ENCODE measurements at places on chromosomes 12 and 14. TPM values are rescaled to one million over a fixed set of nuclear protein-coding genes. Genes with fewer than 3 reads are reported as not detected.

FCF1 gene
- total RNA-seq: 41.2 TPM

CCDC197 gene
- total RNA-seq: not detected

SERPINA10 gene
- total RNA-seq: not detected

NTF3 gene
- 2.7 TPM for total RNA-seq

RPS29 gene
- 1,209 TPM for total RNA-seq

DNA sequence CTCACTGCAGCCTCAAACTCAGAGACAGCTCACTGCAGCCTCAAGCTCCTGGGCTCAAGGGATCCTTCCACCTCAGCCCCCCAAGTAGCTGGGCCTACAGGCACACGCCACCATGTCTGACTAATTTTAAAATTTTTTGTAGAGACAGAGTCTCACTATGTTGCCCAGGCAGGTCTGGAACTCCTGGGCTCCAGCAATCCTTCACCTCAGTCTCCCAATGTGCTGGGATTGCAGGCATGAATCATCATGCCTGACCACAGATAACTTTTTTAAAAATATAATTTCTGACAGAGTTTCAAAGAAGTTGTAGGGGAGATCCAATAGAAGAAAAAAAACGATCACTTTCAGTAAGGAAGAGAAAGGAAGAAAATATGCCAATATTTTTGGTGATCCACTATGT, 189.7 kb upstream of the CDKN3 start:
- no peaks in the 10 kb centered on the region for H3K4me1 ChIP-seq
- no peak overlapping the region for H3K27ac ChIP-seq
- no peak for DNase-seq
- no peaks in the 10 kb centered on the region for H3K36me3 ChIP-seq
- no peaks in the 10 kb centered on the region for H3K27me3 ChIP-seq

- H3K36me3 ChIP-seq: no peaks in the 10 kb centered on the region
- peaks cover 24% of the 10 kb centered on the region for H3K4me1 ChIP-seq
- H3K27ac ChIP-seq: peak overlapping the region; percentile 67
- no peak overlapping the region for H3K4me3 ChIP-seq
Observed at GRCh38 chr14:100221533-100222223, 17.3 kb upstream of the YY1 start.

- no peaks in the 10 kb centered on the region for H3K4me1 ChIP-seq
- H3K4me3 ChIP-seq: no peak overlapping the region
- no peaks in the 10 kb centered on the region for H3K27me3 ChIP-seq
- H3K36me3 ChIP-seq: no peaks in the 10 kb centered on the region
- H3K27ac ChIP-seq: no peak overlapping the region
Observed at GRCh38 chr12:11753150-11753499, 103.7 kb downstream of the ETV6 start.

GRCh38 chr12:52362118-52362726, 5.1 kb downstream of the KRT85 start:
- H3K4me3 ChIP-seq: no peak overlapping the region
- DNase-seq: no peak
- H3K27me3 ChIP-seq: no peaks in the 10 kb centered on the region
- no peak overlapping the region for H3K27ac ChIP-seq
- H3K4me1 ChIP-seq: peaks cover 4% of the 10 kb centered on the region

GRCh38 chr12:53489242-53489864, 9.9 kb downstream of the MAP3K12 start:
- H3K36me3 ChIP-seq: peaks cover 22% of the 10 kb centered on the region
- no peak overlapping the region for H3K4me3 ChIP-seq
- no peak overlapping the region for H3K27ac ChIP-seq
- peaks cover 21% of the 10 kb centered on the region for H3K4me1 ChIP-seq

GRCh38 chr12:97182769-97183168, 275.7 kb downstream of the NEDD1 start:
- no peak overlapping the region for H3K4me3 ChIP-seq
- H3K27me3 ChIP-seq: no peaks in the 10 kb centered on the region
- H3K27ac ChIP-seq: no peak overlapping the region
- no peak for DNase-seq
- H3K4me1 ChIP-seq: no peaks in the 10 kb centered on the region
- no peaks in the 10 kb centered on the region for H3K36me3 ChIP-seq

DNA sequence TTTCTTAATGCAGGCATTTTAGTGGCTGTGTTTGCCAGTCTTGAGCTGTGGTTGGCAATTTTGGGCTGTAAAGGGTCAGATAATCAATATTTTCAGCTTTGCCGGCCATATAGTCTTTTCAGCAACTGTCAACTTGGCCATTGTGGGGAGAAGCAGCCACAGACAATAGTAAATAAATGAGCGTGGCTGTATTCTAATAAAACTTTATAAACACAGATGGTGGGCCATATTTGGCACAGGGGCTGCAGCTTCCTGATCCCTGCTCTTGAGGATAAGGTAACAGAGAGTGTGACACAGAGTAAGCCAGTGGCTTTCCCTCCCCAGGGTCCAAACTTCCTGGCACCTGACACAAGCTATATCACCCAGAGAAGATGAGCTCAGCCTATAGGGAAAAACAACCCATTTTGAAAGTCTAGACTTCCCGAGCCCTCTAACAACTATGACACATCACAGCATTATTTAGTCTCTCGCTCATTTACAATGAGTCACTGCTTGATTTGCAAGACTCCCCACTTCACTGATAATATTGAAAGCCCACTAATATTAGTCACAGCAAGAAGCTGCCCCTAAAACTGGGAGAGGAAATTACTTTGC, 163.1 kb upstream of the TMPO start:
- no peaks in the 10 kb centered on the region for H3K27me3 ChIP-seq
- no peak overlapping the region for H3K27ac ChIP-seq
- no peak for DNase-seq
- no peaks in the 10 kb centered on the region for H3K4me1 ChIP-seq
- H3K4me3 ChIP-seq: no peak overlapping the region

DNA sequence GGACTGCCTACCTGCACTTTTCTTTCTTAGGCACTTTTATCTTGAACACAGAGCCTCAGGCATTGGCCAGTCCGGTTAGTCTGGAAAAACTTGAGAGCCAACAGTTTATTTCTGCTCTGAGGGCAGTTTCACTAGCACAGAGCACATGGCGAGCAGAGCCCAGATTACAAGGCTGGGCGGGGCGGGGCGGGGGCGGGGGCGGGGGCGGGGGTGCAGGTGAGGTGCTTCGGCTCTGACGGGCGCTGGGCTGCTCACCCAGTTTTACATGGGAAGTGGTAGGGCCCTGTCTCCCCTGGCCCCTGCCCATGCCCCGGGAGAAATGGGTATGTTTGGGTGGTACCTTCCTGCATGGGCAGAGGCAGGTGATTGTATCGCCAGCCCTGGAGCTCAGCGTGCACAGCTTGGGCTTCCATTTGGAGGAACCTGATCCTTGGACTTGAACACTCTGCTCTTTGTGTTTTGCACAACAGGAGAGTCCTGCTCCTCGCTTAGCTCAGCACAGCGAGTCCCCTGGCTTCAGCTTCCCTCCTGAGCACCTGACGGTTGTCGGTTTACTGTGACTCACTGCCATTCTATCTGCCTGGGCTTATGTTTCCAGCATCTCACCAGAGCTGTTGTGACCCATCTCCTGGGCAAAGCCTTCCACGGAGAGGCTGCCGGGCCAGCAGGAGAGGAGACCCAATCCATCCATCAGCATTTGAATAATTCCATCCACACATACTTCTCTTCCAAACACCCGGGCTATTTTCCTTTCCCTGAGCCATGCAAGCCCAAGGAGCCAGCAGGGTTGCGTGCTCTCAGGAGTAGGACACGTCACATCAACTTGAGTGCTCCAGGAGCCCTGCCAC, 108.5 kb downstream of the ARF6 start:
- H3K27ac ChIP-seq: peak overlapping the region; percentile 43
- no peak overlapping the region for H3K4me3 ChIP-seq
- H3K27me3 ChIP-seq: no peaks in the 10 kb centered on the region
- peaks cover 17% of the 10 kb centered on the region for H3K4me1 ChIP-seq

DNA sequence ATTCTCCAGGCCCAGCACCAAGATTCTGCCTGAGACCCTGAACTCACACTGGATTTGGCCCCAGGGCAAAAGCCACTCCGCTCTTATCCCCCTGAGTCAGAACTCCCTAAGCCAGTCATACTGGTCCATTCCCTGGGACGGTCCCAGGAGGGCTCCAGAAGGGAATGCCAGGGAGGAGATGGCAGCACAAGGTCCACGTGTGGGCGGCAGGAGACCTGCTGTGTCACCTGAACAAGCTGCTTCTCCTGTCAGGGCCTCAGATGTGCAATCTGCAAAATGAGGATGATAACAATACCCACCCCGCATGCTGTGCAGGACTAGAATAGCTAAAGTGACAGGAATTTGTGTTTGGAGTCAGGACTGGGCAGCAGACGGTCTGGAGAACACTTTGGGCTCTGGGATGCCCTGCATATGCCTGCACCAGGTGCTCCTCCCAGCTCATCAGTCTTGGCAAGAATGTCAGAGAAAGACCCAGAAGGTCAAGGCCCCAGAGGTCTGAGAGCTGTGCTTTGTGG, 40.3 kb downstream of the CMKLR1 start:
- DNase-seq: no peak
- no peaks in the 10 kb centered on the region for H3K36me3 ChIP-seq
- no peaks in the 10 kb centered on the region for H3K4me1 ChIP-seq
- H3K4me3 ChIP-seq: no peak overlapping the region

DNA sequence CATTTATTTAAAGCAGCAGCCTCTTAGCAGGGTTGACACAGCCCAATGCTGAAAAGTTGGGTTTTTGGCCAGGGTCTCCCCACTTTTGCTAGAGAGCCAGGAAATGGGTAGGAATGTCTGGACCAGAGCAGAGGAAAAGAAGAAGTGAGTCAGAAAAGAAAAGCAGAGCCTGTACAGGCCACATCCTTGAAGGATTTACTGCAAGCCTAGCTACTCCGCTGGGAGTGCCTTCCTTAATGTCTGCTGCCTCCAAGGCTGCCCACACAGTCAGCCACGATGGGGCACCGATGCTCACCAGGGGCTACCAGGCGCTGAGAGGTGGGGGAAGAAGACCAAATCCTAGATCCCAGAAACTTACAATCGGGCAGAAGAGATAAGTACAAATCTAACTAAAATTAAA, 139.2 kb downstream of the C12orf75 start:
- no peaks in the 10 kb centered on the region for H3K4me1 ChIP-seq
- H3K27ac ChIP-seq: peak overlapping the region; percentile 46
- H3K27me3 ChIP-seq: no peaks in the 10 kb centered on the region
- H3K4me3 ChIP-seq: no peak overlapping the region

GRCh38 chr12:42585154-42585840, 4.2 kb downstream of the PRICKLE1 start:
- no peak for DNase-seq
- no peak overlapping the region for H3K27ac ChIP-seq
- no peaks in the 10 kb centered on the region for H3K27me3 ChIP-seq

- no peak overlapping the region for H3K27ac ChIP-seq
- DNase-seq: no peak
- peaks cover 11% of the 10 kb centered on the region for H3K4me1 ChIP-seq
- peaks cover 23% of the 10 kb centered on the region for H3K36me3 ChIP-seq
- no peak overlapping the region for H3K4me3 ChIP-seq
- no peaks in the 10 kb centered on the region for H3K27me3 ChIP-seq
Observed at GRCh38 chr12:50689437-50689836, 74.5 kb upstream of the ATF1 start.

- H3K4me1 ChIP-seq: no peaks in the 10 kb centered on the region
- no peak for DNase-seq
- peaks cover 15% of the 10 kb centered on the region for H3K36me3 ChIP-seq
- no peak overlapping the region for H3K27ac ChIP-seq
- no peak overlapping the region for H3K4me3 ChIP-seq
- no peaks in the 10 kb centered on the region for H3K27me3 ChIP-seq
Observed at GRCh38 chr14:71675900-71676287, 256.3 kb upstream of the RGS6 start.

DNA sequence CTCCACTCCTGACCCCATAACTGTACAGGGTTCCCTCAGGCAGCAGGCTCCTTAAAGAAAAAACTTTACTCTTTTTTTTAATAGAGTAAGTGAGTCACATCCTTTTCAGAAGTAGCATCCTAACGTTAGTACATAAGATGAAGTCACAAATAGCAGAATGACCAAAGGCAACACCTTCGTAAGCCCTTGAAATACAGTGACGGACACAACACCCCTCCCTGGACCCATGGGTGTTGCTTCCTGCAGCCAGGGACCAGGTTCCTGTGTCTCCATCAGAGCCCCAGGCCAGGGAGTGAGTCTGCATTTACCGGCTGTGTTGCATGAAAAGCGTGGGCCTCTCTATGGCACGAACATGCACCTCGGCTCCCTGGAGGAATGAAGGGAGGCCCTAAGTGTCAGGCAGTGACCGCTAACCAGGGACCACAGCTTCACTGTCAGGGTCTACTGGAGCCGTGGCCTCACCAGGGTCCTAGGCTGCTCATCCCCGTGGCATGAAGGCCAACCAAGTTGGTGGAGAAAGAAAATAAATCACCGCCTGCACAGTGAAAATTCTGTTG, 340.0 kb upstream of the SFSWAP start:
- H3K4me1 ChIP-seq: no peaks in the 10 kb centered on the region
- DNase-seq: no peak
- H3K27me3 ChIP-seq: no peaks in the 10 kb centered on the region
- no peaks in the 10 kb centered on the region for H3K36me3 ChIP-seq
- H3K27ac ChIP-seq: no peak overlapping the region
- H3K4me3 ChIP-seq: no peak overlapping the region

GRCh38 chr12:91138337-91138920, 27.1 kb upstream of the LUM start:
- H3K36me3 ChIP-seq: no peaks in the 10 kb centered on the region
- no peaks in the 10 kb centered on the region for H3K4me1 ChIP-seq
- DNase-seq: peak; percentile 73
- no peaks in the 10 kb centered on the region for H3K27me3 ChIP-seq
- H3K27ac ChIP-seq: peak overlapping the region; percentile 70

DNA sequence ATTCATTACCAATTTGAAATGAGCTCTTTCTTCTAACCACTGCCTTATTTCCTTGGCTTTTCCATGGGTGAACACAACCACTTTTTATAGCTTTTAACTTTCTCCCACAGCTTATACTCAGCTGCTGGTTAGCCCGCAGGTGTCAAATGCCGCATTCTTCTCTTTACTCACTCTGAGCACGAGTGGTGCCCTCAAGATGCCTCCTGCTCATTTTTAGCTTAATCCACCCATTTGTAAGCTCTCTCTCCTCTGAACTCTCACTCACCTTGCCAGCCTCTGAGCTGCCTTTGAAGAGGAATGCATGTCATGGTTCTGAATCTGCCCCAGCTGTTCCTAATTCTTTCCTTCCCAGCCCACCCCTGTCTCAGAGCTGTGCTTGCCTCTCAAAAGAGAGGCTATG, 449.4 kb upstream of the PRICKLE1 start:
- no peak overlapping the region for H3K4me3 ChIP-seq
- no peaks in the 10 kb centered on the region for H3K27me3 ChIP-seq
- no peaks in the 10 kb centered on the region for H3K36me3 ChIP-seq
- H3K4me1 ChIP-seq: no peaks in the 10 kb centered on the region

DNA sequence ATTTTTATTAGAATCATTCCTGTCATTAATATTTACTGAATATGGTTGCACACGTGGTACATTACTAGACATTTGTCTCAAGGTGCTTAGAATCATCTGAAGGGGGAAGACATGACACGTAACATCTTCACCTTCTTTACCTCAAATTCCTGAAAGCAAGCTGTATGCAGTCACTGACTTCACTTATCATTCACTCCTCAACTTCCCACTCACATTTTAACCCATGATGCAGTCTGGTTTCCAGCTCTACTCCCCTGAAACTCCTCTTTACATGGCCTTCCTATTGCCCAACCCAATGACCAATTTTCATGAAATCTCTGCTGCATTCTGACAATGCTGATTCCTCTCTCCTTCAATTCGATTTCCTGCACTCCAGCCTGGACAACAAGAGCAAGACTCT, 5.8 kb upstream of the PSMC6 start:
- H3K4me3 ChIP-seq: no peak overlapping the region
- no peaks in the 10 kb centered on the region for H3K27me3 ChIP-seq
- H3K36me3 ChIP-seq: no peaks in the 10 kb centered on the region
- H3K4me1 ChIP-seq: no peaks in the 10 kb centered on the region
- peak overlapping the region; percentile 39 for H3K27ac ChIP-seq

GRCh38 chr12:40446385-40446784, 221.6 kb downstream of the LRRK2 start:
- peak; percentile 32 for DNase-seq
- no peak overlapping the region for H3K27ac ChIP-seq
- no peaks in the 10 kb centered on the region for H3K27me3 ChIP-seq

Data from lung (tissue), 17 donors.